Activated T-helper 1 cell treated with anti-CD3 and anti-CD28 coated beads, Interleukin-12 subunit alpha, Interleukin-12 subunit beta, Interleukin-2, Interleukin-4 antibody, amounts not matched to agents 30 ng/mL and 10 ng/mL and 1 ng/mL, durations not matched to agents 14 hours and 24 hours and 36 hours (primary cell): ENCODE measurements at places on chromosomes 1 and 21. TPM values are rescaled to one million over a fixed set of nuclear protein-coding genes. Genes with fewer than 3 reads are reported as not detected.

Gene UTS2
- total RNA-seq: not detected in 2 replicates

Gene SLFNL1
- total RNA-seq: 0.18 TPM in 1 of 2 replicates, not detected in the other

Gene PTPN7
- 584 and 597 TPM in 2 replicates for total RNA-seq

Gene DIRAS3
- total RNA-seq: 0.12 TPM in 1 of 2 replicates, not detected in the other

Gene CGN
- total RNA-seq: 0.17 and 0.91 TPM in 2 replicates

Gene DDAH1
- total RNA-seq: 0.22 TPM in 1 of 2 replicates, not detected in the other

DNA sequence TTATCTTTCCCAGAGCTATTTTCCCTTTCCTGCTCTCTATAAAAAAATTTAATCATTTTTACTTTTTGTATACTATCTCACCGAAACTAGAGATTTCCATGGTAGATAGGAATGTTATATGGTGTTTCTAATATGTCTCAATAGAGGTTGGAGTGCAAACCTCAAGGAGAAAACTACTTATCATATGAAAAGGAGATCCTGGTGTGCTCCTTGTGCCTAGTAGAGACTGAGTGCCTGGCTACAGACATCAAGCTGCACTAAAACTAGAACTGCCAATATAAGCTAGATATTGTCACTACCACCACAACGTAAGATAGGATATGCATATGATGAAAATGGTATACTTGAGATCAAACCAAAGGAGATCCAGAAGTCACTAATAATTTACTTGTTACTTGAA is 67.0 kb downstream of the RGS18 start:
- no peak for DNase-seq
- H3K4me1 ChIP-seq: no peaks in the 10 kb centered on the region
- H3K27me3 ChIP-seq: no peaks in the 10 kb centered on the region
- no peak overlapping the region for H3K27ac ChIP-seq

- peaks cover 2% of the 10 kb centered on the region for H3K36me3 ChIP-seq
- no peak overlapping the region for H3K27ac ChIP-seq
- H3K4me3 ChIP-seq: no peak overlapping the region
- no peak for DNase-seq
Measured at GRCh38 chr21:29105218-29105617, 25.2 kb upstream of the MAP3K7CL start.

DNA sequence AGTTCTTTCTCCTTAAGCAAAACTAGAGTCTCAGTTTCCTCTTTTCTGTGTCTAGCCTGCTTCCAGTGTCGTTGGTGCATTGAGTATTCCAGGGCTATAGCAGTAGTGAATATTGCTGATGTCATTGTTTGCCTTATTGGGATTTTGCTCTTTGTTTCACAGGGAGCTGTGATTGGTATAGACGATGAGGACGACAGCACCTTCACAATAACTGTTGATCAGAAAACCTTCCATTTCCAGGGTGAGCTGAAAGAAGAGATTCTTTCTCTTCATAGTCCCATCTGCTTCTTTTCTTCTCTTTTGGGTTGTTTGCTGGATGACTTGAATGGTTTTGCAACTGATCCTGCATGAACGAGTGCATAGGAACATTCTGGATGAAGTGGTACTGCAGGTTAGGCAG is 52.4 kb downstream of the OSBPL9 start:
- H3K27me3 ChIP-seq: no peaks in the 10 kb centered on the region
- no peak overlapping the region for H3K27ac ChIP-seq
- DNase-seq: no peak
- H3K4me1 ChIP-seq: no peaks in the 10 kb centered on the region
- H3K36me3 ChIP-seq: no peaks in the 10 kb centered on the region

GRCh38 chr1:183239793-183240525 is 53.9 kb downstream of the LAMC2 start:
- no peaks in the 10 kb centered on the region for H3K36me3 ChIP-seq
- peaks cover 9% of the 10 kb centered on the region for H3K27me3 ChIP-seq
- no peak overlapping the region for H3K4me3 ChIP-seq
- no peak overlapping the region for H3K27ac ChIP-seq
- no peak for DNase-seq

GRCh38 chr1:19352839-19353238 is 40.7 kb downstream of the SLC66A1 start:
- no peak overlapping the region for H3K27ac ChIP-seq
- H3K4me3 ChIP-seq: no peak overlapping the region
- DNase-seq: no peak
- peaks cover 29% of the 10 kb centered on the region for H3K36me3 ChIP-seq

DNA sequence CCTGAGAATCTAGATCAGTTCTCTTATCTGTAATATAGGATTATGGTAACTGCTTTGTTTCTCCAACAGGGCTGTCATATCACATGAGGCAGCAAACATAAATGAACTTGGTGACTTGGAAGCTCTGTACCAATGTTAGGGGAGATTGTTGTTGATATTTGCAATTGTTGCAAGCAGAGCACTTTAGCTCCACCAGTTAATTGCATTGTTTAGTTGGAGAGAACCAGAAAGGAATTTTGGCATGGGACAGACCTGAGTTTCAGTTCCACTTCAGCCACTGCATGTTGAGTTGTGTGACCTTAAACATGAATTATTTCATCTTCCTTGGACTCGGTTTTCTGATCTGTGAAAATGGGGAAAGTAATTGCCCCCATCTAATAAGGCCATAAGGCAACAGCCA is 142.3 kb upstream of the JUN start:
- H3K27me3 ChIP-seq: peaks cover 2% of the 10 kb centered on the region
- no peak overlapping the region for H3K4me3 ChIP-seq
- peaks cover 64% of the 10 kb centered on the region for H3K4me1 ChIP-seq

DNA sequence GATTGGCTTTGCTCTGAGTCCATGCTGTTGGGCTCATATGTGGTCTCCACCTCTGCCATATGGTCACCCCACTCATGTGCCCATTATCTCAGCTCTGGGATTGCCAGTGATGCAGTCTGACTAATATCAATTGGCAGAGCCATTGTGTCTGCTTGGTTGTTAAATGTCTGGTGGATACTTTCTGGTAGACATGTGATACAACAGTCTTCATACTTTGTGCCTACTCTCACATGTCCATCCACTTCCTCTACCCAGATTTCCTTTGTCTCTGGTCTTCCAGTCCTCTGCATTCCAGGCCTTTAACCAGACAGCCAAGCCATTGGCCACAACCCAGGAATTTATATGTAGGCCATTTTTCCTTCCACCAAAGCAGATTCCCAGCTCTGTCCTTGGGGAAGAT is 30.8 kb upstream of the DIPK1A start:
- H3K27me3 ChIP-seq: peaks cover 2% of the 10 kb centered on the region
- no peak for DNase-seq
- H3K4me1 ChIP-seq: peaks cover 53% of the 10 kb centered on the region
- no peak overlapping the region for H3K4me3 ChIP-seq
- H3K27ac ChIP-seq: peak overlapping the region; percentile 52

GRCh38 chr1:218863987-218864386 is 309.7 kb upstream of the LYPLAL1 start:
- H3K27ac ChIP-seq: no peak overlapping the region
- no peaks in the 10 kb centered on the region for H3K27me3 ChIP-seq
- no peaks in the 10 kb centered on the region for H3K4me1 ChIP-seq
- H3K4me3 ChIP-seq: no peak overlapping the region

DNA sequence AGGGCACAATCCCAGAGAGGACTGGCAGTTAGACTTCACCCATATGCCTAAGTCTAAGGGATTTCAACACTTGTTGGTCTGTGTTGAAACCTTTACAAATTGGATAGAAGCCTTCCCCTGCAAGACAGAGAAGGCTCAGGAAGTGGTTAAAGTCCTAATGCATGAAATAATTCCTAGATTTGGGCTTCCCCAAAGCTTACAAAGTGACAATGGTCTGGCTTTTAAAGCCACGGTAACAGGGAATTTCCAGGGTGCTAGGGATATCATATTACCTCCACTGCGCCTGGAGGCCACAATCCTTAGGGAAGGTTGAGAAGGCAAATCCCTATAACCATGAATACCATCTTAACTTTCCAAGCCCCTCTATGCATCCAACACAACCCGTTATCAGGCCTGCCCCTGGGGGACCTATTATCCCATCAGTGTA is 3.3 kb upstream of the FMO4 start:
- no peak for DNase-seq
- no peak overlapping the region for H3K4me3 ChIP-seq
- no peaks in the 10 kb centered on the region for H3K27me3 ChIP-seq
- H3K27ac ChIP-seq: no peak overlapping the region
- H3K36me3 ChIP-seq: peaks cover 1% of the 10 kb centered on the region
